ENCODE measurements at places on chromosomes 6 and 20.

- no peak for DNase-seq
Observed at GRCh38 chr20:37566590-37567330, 39.1 kb upstream of the BLCAP start.

DNA sequence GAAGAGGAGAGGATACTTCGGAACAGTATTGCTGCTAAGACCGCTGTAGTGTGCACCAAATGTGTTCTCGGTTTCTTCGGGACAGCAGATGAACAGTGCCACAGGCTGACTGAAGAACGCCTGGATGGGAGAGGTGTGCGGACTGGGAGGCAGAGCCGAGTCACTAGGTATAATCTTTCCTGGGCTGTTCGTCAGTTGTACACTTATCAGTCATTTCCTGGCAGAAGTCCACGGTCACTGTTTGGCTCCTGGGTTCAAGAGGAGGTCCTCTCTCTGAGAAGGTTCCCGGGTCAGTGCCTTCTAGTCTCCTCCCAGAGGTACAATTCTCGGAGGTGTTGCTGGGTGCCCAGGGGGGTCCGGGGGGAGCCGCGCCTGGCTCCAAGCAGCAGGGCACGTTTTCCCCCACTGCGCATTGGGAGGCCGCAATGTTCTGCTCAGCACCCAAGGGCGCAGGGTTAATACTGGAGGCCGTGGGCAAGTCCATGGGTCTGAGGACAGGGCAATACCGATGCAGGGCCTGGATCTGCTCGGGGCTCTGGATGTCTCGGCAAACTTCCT is 38.1 kb downstream of the GJA10 start:
- DNase-seq: no peak

DNA sequence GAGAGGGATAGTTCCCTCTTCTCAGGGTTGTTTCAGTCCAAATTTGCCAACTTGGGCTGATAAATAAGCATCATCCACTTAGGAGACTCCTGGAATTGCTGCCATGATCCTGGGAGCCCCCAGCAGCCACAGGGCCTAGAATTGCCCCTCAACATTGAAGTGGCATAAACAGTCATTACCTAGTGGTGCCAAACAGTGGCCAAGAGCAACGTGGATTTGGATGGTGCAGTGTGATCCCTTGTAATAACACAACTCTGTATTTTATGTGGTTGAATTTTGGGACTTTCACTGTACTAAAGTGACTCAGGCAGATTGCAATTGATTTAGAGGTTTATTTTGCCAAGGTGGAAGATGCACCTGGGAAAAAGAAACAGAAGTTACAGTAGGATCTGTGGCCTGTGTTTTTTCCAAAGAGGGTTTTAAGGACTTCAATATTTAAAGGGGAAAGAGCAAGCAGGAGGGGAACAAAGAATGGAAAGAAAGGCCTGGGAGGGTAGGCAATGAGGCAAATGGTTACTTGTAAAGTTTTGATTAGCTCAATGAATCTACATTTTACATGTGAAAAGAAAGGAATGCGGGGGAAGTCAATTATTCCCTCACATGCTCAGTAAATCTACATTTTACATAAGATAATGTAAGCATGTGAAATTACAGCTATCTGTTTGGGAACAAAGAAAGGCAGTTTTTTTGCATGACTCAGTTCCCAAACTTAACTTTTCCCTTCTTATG is 168.0 kb upstream of the NOX3 start:
- DNase-seq: no peak

DNA sequence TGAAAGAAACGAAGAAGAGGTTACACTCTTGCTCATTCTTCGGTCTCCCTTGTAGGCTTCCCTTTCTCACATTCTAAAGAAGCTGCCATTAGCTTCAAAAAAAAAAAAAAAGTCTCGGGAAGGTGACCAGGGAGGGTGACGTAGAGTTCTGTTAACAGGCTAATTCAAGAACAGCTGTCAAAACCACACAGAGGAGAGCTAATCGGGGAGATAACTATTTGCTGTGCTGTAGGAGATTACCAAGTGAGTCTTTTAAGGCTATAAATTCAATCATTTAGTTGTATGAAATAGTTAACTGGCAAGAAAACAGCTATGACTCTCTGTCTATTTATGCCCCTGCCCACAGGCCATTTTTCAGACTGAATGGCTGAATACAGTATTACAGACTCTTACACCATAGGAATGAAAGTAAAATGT is 256.8 kb downstream of the SYNE1 start:
- no peak for DNase-seq

DNA sequence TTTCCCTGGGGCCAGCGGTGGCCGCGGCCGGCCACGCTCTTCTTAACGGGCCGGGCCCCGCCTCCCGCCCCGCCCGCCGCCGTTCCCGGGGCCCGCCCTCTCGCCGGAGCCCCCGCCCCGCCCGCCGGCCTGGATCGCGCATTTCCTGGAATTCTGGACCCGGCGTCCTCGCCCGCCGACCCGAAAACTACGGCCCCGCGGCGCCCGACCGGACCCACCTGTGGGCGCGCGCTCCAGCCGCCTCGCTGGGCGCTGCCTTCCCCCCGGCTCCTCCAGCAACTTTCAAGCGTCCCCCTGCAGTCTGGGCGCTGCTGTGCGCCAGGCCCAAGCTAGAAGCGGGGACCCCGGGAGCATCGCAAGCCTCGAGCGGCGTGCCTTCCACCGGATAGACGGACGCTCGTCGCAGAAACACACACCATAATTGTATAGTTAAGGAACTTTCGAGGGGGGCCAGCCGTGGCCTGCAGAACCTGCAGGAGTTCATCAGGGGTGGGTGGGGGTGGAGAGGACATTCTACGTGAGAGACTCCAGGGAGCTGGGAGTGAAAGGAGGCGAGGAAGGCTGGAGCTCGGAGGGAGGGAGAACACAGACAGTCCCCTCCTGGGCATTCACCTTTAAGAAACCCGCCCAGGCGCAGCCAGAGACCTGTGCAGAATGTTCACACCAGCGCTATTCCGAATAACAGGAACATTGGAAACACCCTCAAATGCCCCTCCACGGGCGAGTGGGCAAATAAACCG is at the start of gene ADA:
ADA (minus strand) TSS at position 16 of the 740 bp plus-strand sequence. CDS start 92 bp downstream, outside the sequence.
- no peak for DNase-seq

DNA sequence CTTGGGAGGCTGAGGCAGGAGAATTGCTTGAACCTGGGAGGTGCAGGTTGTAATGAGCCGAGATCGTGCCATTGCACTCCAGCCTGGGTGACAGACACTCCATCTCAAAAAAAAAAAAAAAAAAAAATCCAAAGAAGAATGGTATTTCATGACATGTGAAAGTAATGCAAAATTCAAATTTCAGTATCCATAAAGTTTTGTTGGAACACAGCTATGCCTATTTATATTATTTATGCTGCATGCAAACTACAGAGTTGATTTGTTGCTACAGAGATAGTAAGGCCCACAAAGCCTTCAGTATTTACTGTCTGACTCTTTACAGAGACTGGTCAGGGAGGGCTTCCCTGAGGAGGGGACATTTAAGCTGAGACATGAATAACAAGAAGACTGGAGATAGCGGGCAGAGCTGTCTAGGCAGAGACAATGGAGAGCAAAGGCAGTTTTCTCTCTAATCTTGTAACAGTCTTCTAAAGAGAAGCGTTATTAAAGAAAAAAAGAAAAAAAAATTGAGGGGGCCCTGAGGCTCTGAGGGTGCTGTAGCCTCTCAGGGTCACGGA is 2.7 kb upstream of the SLC9A8 start:
- DNase-seq: no peak

GRCh38 chr6:151763938-151764680 is 43.4 kb upstream of the ESR1 start:
- DNase-seq: no peak

DNA sequence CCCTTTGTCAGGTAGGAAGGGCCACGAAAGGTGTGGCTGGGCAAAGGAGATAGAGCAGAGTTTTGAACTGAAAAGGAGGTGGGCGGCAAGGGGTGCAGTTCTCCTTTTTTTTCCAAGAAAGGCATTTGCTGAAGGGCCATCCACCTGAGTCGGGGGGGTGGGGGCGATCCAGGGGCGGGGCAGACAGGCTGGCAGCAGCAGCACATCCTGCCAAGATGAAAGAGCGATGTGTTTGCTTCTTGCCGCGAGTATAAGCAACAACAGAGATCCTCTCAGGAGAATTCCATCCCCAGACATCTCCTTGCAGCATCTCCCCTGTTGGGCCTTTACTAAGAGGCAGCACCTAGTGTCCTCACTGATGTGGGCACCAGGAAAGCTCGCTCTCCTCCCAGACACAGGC is 516.5 kb downstream of the CD83 start:
- no peak for DNase-seq

DNA sequence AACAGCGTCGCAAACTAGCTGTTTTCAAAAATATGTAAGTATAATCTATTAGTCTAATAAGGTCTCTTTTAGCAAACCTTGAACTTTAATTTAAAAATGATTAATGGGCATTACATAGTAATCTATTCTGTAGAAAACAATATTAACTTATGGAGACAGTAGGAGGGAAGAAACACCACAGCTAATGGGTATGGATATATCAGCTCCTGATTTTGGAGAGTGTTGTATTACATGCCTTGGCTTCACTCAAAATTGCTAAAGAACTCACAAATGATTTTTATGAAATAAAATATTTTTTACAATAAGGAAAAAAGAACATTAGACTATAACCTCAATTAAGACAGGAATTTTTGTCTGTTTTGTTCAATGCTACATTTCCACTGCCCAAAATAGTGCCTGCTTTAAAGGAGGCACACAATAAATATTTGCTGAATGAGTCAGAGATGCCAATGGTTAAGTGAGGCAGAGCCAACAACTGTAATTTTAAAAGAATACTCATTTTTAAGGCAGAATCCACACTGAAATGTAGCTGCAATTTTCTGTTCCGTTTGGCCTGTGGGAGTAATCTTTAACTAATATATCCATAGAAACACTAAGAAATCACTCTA is 15.7 kb downstream of the ATG5 start:
- DNase-seq: no peak

- no peak for DNase-seq
Observed at GRCh38 chr6:151904631-151905030, 97.1 kb downstream of the ESR1 start.

DNA sequence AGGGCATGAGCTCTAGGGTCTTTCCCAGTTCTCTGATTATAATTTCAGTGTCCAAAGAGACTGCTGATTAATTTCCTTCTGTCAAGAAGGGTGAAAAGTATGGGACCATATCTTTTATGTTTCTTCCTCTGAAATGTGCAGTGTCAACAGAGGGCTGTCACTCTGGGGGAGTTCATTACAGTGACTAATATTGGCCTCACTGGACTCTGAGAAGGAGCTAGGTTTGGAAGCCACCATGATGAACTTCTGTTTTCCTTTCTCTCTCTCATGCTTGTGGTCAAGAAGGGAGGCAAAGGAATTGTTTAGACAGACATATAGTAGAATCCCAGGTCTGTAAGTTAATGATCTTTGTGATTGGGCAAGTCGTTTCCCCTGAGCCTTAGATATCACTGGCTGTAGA is 41.8 kb upstream of the BMP6 start:
- no peak for DNase-seq

DNA sequence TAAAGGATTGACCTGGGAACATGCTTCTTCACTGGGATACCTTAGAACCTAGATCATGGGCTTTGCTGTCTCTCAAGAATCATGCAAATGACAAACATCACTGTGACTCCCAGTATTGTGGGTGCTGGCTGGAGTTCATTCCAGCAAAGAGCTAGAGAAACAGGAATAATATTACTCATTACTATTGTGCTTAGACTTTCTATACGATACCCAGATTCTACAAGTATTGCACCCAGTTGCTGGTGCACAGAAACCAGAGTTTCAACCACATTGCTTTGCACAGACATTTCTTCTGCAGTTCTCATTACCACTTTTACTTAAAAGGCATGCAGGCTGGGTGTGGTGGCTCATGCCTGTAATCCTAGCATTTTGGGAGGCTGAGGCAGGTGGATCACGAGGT is 220.4 kb upstream of the ZNF217 start:
- no peak for DNase-seq

GRCh38 chr6:30688569-30688968 is 2.1 kb upstream of the PPP1R18 start:
- DNase-seq: no peak

GRCh38 chr6:92762443-92763273 is 656.7 kb downstream of the EPHA7 start:
- no peak for DNase-seq

DNA sequence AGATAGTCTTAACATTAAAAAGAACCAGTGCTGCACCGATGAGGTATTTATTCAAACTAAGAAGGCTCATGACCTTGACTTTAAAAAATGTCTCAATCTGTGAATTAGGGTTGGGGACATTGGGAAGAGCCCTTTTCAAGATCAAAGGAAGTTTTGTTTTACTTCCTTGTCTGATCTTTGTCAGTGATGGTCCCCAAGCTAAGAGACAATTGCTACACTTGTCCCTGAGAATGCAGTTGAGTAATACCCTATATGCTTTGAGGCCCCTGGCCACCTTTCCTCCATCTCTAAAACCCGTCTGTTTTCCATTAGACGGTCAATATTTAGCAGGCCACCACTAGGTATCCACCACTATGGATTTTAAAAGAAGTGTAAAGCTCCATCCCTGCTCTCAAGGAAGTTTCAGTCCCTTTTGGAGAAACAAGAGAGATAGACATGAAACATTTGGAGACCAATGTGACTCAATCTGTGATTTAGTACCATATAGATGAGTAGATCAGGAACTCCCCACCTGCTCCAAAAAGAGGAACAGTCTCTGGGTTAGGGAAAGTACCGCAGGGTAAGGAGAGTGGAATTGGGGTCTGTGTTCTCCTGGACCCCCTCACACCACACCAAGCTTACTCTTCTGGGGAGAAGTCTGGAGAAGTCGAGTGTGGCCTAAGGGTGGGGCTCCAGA is 99.1 kb upstream of the ISM1 start:
- no peak for DNase-seq

GRCh38 chr20:40251284-40251932 is 437.6 kb downstream of the MAFB start:
- no peak for DNase-seq

- no peak for DNase-seq
Observed at GRCh38 chr20:36532388-36532787, 8.9 kb upstream of the MYL9 start.

GRCh38 chr20:17227219-17227575 is 357 bp downstream of the PCSK2 start:
- no peak for DNase-seq

DNA sequence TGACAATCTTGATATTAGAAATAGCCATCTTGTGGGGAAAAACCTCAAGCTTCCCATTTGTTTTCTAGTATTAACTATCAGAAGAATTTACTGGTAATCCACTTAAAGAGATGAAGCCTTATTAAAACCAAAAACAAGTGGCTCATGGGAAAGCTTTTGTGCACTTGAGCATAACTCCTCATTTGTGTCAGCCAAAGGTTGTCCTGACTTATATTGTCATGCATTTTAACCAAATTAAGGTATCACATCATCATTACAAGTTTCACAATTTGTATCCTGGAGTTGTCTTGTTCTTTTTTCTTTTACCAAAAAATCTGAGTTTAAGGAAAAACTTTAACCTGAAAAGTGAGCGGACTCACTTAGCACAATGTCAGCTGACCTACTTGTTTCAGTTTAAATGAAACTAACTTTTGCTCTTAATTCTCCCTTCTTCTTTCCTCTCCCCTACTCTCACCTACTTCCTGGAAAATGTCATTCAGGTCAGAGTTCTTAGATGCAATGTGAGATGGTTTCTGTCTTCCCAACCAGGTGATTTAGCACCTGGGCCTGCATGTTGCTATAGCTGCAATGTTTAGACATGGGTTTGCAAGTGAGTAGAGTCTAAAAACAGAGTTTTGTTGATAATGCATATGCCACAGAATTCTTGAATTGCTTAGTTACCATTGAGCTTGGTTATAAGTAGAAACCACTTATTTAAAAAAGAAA is 82.8 kb downstream of the TNFAIP3 start:
- DNase-seq: no peak

Data from stimulated activated CD8-positive, alpha-beta memory T cell treated with anti-CD3 and anti-CD28 coated beads, Interleukin-4, amount 100 ng/mL, for 1 hour (primary cell).